Omental fat pad (tissue), 4 donors: ENCODE measurements at places on chromosomes 12 and 14.

DNA sequence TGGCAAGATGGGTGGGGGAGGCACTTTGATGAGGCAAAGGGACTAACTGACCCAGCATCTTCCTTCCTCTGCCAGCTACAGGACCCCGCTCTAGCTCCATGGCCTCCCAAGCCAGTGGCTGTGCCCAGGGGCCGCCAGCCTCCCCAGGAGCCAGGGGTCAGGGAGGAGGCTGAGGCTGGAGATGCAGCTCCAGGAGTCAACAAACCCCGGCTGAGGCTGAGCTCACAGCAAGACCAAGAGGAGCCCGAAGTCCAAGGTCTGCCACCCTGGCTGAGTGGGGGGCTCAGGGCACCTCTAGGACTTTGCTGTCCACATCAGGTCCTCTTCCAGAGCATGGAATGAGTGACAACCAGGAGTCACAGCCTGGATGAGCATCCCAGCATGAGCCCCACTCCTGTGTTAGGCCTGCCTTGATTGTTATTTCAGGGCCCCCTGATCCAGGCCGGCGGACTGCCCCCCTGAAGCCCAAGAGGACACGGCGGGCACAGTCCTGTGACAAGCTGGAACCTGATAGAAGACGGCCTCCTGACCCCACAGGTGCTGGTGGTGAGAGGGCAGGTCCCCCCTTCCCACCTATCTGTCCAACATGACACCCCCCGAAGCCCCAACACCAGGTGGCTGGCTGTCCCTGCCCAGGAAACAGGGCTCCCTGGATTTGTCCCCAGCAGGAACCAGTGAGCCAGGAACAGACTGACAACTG lies 2.5 kb upstream of the CPNE6 start:
- DNase-seq = no peak

DNA sequence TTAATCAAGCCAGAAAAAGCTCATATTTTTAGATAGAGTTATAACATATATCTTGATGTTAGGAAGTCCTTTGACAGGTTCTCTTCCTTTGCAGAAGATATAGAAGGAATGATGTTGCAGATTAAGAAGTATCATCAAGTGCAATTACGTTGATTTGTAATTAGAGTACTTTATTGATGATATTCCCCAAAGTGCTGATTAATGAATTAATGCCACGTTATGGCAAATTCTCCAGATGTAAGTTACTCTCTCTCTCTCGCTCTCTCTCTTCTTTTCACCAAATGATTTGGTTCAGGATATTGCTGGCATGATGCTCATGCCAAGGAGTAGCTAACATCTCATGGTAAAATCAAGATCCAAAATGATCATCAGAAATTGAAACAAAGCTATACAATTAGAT lies 18.1 kb upstream of the CAND1 start:
- no peak for DNase-seq

- DNase-seq = no peak
Measured at GRCh38 chr12:53343969-53344368, 7.8 kb upstream of the SP7 start.

DNA sequence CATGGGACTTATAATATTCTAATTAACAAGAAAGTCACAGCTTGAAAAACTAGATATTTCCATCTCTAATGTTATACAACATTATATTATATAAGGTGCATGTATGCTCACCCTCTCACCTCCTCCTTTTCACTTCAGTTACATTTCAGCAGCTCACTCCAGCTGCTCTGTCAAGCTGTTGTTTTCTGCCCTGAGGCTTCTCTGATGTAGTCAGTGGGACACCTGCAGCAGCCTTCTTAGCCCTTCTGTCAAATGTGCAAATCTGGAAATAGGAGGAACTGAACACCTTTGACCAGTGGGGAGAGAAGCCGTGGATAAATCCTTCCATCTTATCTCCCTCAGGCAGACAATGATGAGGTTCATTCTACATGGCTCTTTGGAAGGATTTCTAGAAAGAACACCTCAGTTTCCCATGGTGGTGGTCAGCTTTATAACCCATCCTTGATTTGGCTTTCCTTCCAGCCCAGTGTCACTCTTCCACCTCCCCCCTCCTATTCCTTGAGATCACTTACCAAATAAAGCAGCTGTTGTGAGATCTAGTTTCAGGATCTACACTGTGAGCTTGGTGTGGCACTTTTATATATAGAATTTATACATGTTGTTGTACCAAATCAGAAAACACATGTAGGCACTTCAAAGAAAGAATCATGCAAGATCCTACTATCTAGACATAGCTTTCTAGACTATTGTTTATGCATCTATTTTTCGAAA lies 79.6 kb upstream of the STK38L start:
- no peak for DNase-seq

DNA sequence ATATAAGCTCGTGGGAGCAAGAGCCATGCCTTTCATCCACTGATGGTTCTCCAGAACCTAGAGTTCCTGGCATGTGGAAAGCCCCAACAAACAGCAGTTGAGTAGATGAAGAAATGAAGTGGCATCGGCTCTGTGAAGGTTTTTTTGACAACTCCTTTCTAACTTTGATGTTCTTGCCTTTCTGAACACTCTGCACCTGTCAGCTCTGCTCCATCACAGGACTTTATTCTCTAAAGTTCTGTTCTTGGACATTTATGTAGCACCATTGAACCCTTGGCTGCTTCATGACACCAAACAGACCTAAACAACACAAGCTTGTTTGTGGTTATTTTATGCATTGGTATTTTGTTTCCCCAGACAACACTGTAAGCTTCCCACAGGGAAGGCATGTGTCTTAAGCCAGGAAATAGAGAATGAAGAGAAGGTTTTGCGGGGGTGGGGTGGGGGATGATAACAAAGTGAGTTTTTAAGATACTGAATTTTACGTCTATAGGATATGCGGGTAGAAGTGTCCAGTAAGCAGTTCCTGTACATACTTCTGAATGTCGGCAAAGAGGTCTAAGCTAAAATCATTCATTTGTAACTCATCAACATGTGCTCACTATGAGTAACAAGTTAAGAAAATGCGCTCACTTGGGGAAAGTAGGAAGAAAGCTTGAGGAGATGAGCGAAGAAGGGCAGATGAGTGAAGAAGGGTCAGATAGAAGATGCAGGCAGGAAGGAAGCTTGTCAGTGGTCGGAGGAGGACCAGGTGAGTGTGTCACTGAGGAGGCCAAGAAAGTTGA lies 146.0 kb upstream of the PLEKHG7 start:
- DNase-seq = no peak
